ENCODE measurements at places on chromosomes 2 and 18. TPM values are rescaled to one million over a fixed set of nuclear protein-coding genes. Genes with fewer than 3 reads are reported as not detected.

Gene SLC38A11
- not detected for total RNA-seq

Gene PDE1A
- total RNA-seq, result 4.8 TPM

Gene RESP18
- not detected for total RNA-seq

Gene DCDC2C
- total RNA-seq, result 2.4 TPM

Gene C2orf68
- total RNA-seq, result 1.6 TPM

GRCh38 chr2:39484206-39484605, 47.1 kb upstream of the MAP4K3 start:
- H3K4me1 ChIP-seq, result no peaks in the 10 kb centered on the region
- H3K36me3 ChIP-seq, result no peaks in the 10 kb centered on the region
- no peak for DNase-seq
- no peak overlapping the region for H3K27ac ChIP-seq
- H3K4me3 ChIP-seq, result no peak overlapping the region

GRCh38 chr2:79788952-79789651, 276.3 kb downstream of the CTNNA2 start:
- no peak for DNase-seq
- H3K27me3 ChIP-seq, result no peaks in the 10 kb centered on the region
- H3K27ac ChIP-seq, result no peak overlapping the region
- H3K4me3 ChIP-seq, result no peak overlapping the region
- H3K4me1 ChIP-seq, result no peaks in the 10 kb centered on the region

- DNase-seq, result no peak
- H3K4me1 ChIP-seq, result no peaks in the 10 kb centered on the region
- no peak overlapping the region for H3K4me3 ChIP-seq
- H3K27me3 ChIP-seq, result no peaks in the 10 kb centered on the region
- no peaks in the 10 kb centered on the region for H3K36me3 ChIP-seq
Observed at GRCh38 chr2:163601377-163601776, 134.4 kb downstream of the FIGN start.

DNA sequence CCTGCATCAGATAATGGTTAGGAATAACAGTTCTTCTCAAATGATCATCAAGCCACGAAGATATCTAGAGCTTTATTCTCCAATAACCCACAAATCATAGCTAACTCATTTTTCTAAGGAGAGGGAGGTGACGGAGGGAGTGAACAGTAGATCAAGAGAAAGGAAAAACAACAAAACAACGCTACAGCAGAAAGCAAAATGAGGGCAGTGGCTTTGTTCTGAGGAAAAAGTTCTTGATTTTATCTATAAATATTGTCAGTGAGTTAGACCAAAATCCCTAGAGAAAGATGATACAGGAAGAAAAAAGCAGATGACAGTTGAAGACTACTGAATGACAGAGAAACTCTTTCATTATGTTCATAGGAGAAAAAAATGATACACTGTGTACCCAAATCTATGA, 71.0 kb downstream of the STK39 start:
- DNase-seq, result no peak
- H3K36me3 ChIP-seq, result no peaks in the 10 kb centered on the region
- H3K27me3 ChIP-seq, result no peaks in the 10 kb centered on the region
- H3K4me1 ChIP-seq, result no peaks in the 10 kb centered on the region

- no peak overlapping the region for H3K27ac ChIP-seq
- DNase-seq, result no peak
- H3K4me1 ChIP-seq, result no peaks in the 10 kb centered on the region
- H3K4me3 ChIP-seq, result no peak overlapping the region
Observed at GRCh38 chr18:36312806-36313395, 15.4 kb downstream of the FHOD3 start.

- no peak overlapping the region for H3K27ac ChIP-seq
- no peak for DNase-seq
- no peaks in the 10 kb centered on the region for H3K27me3 ChIP-seq
- H3K4me1 ChIP-seq, result no peaks in the 10 kb centered on the region
Observed at GRCh38 chr18:26322890-26323653, 96.8 kb downstream of the TAF4B start.

DNA sequence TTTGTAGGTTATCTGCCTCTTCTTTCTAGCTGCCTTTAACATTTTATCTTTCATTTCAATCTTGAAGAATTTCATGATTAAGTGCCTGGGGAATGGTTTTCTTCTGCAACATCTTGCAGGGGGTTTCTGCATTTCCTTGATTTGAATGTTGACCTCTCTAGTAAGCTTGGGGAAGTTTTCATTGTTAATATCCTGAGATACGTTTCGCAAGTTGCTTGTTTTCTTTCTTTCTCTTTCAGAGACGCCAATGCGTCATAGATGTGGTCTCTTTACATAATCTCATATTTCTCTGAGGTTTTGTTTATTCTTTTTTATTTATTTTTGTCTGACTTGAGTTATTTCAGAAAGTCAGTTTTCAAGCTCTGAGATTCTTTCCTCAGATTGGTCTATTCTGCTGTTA, 225.7 kb downstream of the XIRP2 start:
- no peaks in the 10 kb centered on the region for H3K36me3 ChIP-seq
- H3K4me1 ChIP-seq, result no peaks in the 10 kb centered on the region
- no peaks in the 10 kb centered on the region for H3K27me3 ChIP-seq

DNA sequence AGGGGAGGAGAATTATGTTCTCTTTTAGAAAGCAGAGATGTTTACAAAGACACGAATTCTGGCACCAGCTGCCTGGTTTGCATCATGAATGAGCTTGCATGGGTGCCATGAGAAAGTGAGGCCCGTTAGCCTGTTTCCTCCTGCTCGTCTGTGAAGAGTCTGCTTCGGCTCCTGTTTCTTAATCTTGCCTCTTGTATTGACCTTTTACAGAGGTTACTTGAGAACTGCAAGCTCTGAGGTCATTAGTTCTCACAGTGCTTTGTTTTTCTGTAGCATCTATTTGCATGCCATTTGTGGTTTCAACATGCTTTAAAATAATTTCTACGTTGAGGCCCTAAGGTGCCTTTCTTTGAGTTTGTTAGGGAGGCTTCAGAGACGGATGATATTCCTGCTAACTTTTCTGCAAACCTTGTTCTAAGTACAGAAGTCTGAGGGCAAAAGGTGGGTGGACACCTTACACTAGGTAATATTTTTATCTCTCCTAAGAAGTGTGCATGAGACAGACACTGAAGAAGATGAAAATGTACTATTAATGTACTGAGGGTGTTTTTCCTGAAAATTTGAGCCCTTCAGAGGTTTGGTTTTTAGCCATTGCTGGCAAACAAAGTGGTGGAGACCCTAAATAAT, 53.4 kb upstream of the LINC00305 start:
- H3K27ac ChIP-seq, result no peak overlapping the region
- H3K27me3 ChIP-seq, result no peaks in the 10 kb centered on the region
- H3K4me3 ChIP-seq, result no peak overlapping the region
- H3K36me3 ChIP-seq, result no peaks in the 10 kb centered on the region

- peaks cover 15% of the 10 kb centered on the region for H3K4me1 ChIP-seq
- H3K27ac ChIP-seq, result peak overlapping the region; percentile 97
- H3K36me3 ChIP-seq, result no peaks in the 10 kb centered on the region
- H3K27me3 ChIP-seq, result no peaks in the 10 kb centered on the region
- DNase-seq, result no peak
- H3K4me3 ChIP-seq, result peak overlapping the region; percentile 9
Observed at GRCh38 chr18:48956356-48956755, 5.6 kb upstream of the SMAD7 start.

GRCh38 chr2:191115391-191115790, 35.4 kb downstream of the STAT4 start:
- H3K4me3 ChIP-seq, result no peak overlapping the region

DNA sequence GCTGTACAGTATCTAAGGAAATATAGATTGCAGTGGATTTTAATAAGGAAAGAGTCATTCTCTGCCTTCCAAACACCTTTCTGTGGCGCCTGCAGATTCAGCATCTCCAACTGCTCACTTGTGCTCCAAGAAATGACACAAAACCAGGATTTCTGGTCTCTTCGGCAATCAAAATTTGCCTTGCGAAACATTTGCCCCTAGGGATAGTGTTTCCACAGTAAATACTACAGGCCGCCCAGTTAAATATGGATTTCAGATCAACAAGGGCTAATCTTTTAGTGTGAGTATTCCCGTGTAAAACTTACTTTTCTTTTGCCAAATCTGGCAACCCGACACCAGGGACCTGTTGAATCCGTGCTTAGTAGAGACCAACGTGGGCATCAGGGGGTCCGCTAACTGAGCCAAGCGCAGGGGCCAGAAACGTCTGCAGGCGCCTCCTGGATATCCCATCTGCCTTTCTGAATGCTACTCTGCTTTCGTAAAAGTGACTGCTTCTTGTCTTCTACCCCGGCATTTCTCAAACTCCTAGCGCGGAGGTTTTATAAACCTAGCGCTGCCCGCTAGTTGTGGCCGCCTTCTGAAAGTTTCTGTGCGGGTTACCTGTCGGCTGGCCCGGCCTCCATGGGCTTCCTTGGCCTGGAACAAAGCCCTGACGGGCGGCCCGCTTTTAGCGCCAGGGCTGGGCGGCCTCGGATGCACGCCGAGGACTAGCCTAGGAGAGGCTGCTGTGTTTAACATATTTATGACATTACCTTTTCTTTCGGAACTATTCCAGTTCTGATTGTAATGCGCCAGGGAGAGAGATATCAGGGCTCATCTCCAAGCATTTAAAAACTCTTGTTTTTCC, 2.5 kb downstream of the CYP1B1 start:
- peak overlapping the region; percentile 83 for H3K4me3 ChIP-seq
- H3K27ac ChIP-seq, result no peak overlapping the region
- peaks cover 14% of the 10 kb centered on the region for H3K27me3 ChIP-seq
- H3K36me3 ChIP-seq, result no peaks in the 10 kb centered on the region

- no peaks in the 10 kb centered on the region for H3K4me1 ChIP-seq
- DNase-seq, result no peak
- H3K27me3 ChIP-seq, result no peaks in the 10 kb centered on the region
- H3K4me3 ChIP-seq, result no peak overlapping the region
- no peak overlapping the region for H3K27ac ChIP-seq
Observed at GRCh38 chr2:190618030-190618429, 30.9 kb upstream of the NAB1 start.

DNA sequence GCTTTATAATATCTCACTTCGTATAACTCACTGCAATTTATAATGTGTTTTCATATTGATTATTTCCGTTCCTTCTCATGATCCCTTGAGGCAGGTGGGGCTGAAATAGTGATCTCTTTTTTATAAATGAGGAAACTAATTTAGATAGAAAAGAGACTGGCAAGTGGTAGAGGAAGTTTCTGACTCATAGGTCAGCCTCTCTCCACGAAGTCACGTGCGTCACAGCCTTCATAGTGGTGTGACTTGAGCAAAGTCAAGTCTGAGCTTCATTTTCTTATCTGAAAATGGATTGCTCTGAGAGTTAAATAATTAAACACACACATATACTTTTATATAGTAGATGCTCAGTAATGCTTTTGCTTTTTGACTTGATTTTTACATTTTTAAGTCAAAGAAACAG, 19.9 kb downstream of the ABCG5 start:
- no peaks in the 10 kb centered on the region for H3K4me1 ChIP-seq
- no peaks in the 10 kb centered on the region for H3K36me3 ChIP-seq
- H3K4me3 ChIP-seq, result no peak overlapping the region
- no peak for DNase-seq

GRCh38 chr2:182081602-182082260, 96.1 kb downstream of the PPP1R1C start:
- H3K36me3 ChIP-seq, result no peaks in the 10 kb centered on the region
- H3K4me1 ChIP-seq, result peaks cover 3% of the 10 kb centered on the region
- no peaks in the 10 kb centered on the region for H3K27me3 ChIP-seq
- no peak overlapping the region for H3K27ac ChIP-seq
- H3K4me3 ChIP-seq, result no peak overlapping the region

DNA sequence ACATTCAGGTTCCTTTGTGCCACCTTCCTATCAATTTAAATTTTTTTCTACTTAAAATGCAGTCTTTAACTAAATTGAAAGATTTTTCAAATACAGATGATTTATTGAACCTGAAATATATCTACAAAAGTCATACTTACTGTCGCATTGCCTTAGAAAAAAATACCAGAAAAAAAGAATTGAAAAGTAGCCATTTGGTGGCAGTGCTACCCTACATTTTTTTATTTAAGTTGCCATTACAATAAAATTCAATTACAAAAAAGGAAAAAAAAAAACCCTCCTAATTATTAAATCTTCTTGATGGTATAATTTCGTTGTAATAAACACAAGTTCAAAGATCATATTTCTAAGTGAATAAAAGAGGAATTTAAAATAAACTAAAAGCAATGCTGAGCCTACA, 43.4 kb downstream of the DSC3 start:
- no peak for DNase-seq
- H3K4me3 ChIP-seq, result no peak overlapping the region
- H3K27me3 ChIP-seq, result no peaks in the 10 kb centered on the region
- H3K4me1 ChIP-seq, result no peaks in the 10 kb centered on the region

GRCh38 chr2:174773215-174773614, 8.9 kb upstream of the CHRNA1 start:
- H3K27ac ChIP-seq, result no peak overlapping the region
- H3K4me1 ChIP-seq, result peaks cover 7% of the 10 kb centered on the region
- no peak overlapping the region for H3K4me3 ChIP-seq
- no peak for DNase-seq

GRCh38 chr2:157500334-157500733, 56.4 kb upstream of the CYTIP start:
- H3K27ac ChIP-seq, result no peak overlapping the region
- H3K36me3 ChIP-seq, result no peaks in the 10 kb centered on the region
- no peaks in the 10 kb centered on the region for H3K4me1 ChIP-seq
- H3K27me3 ChIP-seq, result no peaks in the 10 kb centered on the region

All from ascending aorta (tissue), 2 donors.